ENCODE measurements at places on chromosomes 4 and X.

DNA sequence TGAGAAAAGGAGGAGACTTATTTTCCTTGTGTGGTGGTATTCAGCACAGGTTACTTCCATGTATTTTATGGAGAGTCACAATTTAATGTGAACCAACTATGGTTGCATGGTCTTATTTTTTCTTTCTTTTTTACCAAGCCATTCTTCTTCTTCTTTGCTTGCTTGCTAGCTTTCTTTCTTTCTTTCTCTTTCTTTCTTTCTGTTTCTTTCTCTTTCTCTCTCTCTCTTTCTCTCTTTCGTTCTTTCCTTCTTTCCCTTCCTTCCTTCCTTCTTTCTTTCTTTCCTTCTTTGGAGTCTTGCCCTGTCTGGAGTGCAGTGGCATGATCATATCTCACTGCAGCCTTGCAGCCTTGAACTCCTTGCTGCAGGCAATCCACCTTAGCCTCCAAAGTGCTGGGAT, 68.9 kb downstream of the DOCK11 start:
- no peak for DNase-seq

GRCh38 chr4:8110071-8110986, 48.3 kb downstream of the ABLIM2 start:
- DNase-seq, result peak; percentile 26

DNA sequence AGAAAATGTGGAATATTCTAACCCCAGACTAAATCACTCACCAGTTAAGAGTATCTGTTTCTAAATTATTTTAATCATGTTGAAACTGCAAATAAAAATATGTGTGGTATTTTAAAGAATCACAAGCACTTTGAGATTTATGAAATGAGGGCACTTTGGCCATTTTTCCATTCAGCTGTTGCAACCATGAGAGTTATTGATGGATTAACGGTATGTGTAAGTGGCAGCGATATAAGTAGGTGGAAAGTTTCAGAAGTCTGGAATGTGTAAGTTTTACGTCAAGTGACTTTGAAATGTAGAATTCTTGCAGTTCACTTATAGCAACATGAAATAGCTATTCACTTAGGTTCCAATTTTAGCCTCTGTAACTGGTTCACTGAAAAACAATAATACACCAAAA, 905.1 kb upstream of the SLIT2 start:
- no peak for DNase-seq

DNA sequence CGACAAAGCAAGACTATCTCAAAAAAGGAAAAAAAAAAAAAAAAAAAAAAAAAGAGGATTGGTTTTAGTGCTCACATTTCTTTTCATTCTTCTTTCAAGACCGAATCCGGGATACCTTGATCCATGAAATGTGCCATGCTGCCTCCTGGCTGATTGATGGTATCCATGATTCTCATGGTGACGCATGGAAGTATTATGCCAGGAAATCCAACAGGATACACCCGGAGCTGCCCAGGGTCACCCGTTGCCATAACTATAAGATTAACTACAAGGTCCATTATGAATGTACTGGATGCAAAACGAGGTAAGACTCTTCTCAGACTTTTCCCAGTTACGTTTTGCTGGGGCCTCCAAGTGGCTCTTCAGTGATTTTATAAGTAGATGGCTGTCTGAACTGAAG, 6.1 kb downstream of the CXCR3 start:
- no peak for DNase-seq

GRCh38 chr4:69057620-69058409, 38.5 kb upstream of the UGT2B7 start:
- no peak for DNase-seq

DNA sequence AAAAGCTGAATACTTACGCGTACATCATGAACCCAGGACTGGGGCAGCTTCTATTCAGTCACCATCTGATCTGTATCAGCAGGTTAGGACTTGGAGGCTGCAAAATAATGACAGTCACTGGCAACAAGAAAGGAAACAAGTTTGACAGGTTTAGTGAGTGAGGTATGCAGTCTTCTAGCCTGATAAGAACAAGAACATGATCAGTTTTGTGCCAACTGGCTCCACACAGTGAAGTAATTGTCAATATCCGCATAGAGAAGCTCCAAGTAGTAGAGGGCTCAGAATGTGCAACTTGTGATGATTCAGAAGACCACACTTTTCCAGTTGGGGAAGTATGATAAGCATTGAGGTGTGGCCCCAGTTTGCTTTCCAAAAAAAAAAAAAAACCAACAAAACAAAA, at the start of gene TMPRSS11F:
TSS of gene TMPRSS11F (minus strand) at position 77 of the 400 bp plus-strand sequence. CDS start at position 28, 49 bp downstream.
- no peak for DNase-seq

GRCh38 chrX:16633754-16634153, 16.2 kb upstream of the S100G start:
- DNase-seq, result no peak

DNA sequence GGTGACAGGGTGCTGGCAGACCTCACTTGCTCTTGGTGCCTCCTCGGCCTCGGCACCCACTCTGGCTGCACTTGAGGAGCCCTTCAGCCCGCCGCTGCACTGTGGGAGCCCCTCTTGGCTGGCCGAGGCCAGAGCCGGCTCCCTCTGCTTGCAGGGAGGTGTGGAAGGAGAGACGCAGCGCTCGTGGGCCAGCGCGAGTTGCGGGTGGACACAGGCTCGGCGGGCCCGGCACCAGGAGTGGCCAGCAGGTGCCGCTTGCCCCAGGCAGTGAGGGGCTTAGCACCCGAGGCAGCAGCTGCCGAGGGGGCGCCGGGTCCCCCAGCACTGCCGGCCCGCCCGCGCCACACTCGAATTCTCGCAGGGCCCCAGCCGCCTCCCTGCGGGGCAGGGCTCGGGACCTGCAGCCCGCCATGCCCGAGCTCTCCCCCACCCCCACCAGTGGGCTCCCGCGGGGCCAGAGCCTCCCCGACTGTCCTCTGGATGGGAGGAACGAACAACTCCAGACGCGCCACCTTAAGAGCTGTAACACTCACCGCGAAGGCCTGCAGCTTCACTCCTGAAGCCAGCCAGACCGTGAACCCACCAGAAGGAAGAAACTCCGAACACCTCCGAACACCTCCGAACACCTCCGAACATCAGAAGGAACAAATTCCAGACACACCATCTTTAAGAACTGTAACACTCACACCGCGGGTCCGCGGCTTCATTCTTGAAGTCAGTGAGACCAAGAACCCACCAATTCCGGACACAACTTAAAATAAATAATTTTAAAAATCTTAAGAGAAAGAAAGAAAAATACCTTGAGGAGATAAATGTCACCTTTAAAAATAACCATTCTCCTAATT, 311.1 kb upstream of the SLC7A11 start:
- DNase-seq, result no peak

DNA sequence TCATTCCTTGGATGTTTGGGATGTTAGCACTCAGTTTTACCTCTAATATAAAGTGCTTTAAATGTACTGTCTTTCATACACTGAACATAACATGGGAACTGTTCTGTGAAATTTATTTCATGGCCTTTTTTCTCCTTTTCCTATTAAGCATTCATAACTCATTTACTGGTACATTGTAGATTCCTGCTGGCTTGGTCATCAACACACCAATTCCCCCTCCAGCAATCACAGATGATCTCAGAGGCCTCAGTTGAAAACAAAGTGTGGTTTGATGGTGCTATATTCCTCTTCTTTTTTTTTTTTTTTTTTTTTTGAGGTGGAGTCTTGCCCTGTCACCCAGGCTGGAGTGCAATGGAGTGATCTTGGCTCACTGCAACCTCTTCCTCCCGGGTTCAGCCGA, 61.9 kb upstream of the FAM47B start:
- DNase-seq, result no peak

DNA sequence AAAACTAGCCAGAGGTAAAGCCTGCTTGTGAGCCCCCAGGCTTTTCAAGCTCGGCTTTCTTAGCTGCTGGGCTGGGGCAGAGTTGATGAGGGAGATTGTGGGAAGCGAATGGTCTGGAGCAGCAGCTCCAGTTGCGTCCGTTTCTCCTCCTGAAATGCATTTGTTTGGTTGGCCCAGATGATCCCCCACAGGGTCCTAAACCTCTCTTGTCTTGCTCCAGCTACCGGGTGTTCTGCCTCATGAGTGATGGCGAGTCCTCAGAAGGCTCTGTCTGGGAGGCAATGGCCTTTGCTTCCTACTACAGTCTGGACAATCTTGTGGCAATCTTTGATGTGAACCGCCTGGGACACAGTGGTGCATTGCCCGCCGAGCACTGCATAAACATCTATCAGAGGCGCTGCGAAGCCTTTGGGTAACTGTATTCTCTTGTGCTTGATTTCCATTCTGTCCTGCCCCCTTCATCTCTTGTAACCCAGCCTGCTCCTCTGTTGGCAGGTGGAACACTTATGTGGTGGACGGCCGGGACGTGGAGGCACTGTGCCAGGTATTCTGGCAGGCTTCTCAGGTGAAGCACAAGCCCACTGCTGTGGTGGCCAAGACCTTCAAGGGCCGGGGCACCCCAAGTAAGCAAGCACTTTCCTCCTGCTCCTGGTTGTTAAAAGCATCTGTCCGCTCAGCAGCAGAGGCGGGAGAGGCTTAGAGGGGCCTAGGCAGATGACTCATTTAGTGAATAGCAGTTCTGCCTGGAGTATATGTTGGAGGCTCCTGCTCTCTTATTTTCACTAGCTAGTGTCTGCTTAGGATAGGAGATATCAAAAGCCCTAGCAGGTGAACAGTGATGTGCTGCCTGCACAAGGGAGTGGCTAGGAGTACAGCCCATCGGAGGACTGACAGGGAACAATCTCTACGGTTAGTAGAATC, 15.3 kb downstream of the TKTL1 start:
- no peak for DNase-seq

- DNase-seq, result no peak
Observed at GRCh38 chr4:62450740-62451139, 1250.6 kb downstream of the ADGRL3 start.

- no peak for DNase-seq
Observed at GRCh38 chrX:57137501-57137900, 304 bp upstream of the SPIN2A start.

DNA sequence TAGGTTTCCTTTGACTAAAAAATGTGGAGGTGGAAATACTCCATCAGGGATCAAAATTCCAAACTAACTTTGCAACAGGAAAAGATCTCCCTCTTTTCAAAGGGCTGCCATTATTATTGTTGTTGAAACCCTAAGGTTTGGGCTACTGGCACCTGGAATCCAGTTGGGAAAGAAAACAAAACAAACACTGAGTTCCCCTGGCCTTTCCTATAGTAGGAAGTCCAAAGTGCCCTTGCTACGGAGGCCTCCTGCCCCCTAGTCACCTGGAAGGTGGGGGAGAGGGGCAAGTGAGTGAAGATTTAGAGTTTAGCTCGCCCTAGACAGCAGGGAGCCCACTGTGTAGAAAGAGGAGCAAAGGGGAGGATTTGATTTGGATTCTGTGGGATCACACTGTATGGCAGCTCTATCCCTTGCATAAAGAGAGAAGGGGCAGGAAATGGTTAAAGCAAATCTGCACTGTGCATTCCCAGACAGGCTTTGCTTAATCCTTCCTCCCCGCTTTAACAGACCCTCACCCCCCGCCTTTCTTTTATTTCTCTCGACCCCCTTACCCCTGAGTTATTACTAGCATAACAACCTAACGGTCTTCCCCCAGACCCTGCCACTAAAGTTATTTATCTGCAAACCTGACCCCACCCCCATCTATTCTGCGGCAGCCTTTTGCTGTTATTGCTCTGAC, 627 bp upstream of the FAT4 start:
- DNase-seq, result no peak

DNA sequence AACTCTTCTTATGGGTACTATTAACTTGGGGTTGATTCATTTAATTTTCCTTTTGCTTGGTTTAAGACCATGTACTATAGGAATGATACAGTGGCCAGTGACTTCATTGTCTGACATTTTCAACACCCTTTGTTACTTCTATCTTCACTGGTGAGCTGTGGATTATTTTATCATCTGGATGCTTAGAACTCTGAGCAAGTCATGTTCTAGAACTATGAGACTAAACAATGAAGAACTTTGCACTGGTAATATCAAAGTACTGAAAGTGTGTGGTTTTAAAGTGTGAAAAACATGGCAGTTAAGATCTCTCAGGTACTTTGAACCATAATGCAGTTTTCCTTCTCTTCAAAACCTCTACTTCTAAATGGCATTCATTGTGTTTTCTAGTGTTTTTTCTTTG, 47.8 kb downstream of the MAP7D3 start:
- no peak for DNase-seq

- no peak for DNase-seq
Observed at GRCh38 chr4:84814094-84814750, 152.3 kb downstream of the WDFY3 start.

GRCh38 chr4:173211838-173212237, 43.2 kb downstream of the GALNT7 start:
- DNase-seq, result no peak

- no peak for DNase-seq
Observed at GRCh38 chr4:165293061-165293460, 34.4 kb upstream of the MSMO1 start.

DNA sequence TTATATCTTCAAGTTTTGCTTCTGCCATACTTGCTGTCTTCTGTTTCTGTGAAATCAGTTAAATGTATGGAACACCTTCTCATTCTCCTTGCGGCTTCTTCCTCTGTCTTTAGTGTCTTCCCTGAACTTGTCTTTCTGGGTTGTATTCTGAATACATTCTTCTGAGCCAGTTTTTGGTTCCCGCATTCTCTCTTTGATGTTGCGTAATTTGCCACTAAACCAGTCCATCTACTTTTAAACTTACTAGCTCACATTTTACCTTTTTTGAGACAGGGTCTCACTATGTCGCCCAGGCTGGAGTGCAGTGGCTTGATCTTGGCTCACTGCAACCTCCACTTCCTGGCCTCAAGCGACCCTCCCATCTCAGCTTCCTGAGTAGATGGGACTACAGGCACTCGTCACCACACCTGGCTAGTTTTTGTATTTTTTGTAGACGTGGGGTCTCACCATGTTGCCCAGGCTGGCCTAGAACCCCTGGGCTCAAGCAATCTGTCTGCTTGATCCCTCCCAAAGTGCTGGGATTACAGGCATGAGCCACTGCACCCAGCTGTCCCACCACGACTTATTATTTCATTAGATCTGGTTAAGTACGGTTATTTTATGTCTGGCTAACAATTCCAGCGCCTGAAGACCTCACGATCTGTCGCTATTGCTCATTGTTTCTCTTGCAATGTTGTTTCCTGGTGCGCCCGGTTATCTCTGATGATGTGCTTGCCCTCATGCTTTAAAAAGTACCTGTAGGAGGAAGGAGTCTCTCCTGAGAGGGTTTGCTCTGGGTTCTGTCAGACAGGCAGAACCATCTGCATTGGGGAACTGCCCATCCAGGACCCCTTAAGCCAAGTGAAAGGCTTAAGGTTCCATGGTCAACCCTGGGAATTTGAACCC, 9.8 kb upstream of the FAM3A start:
- DNase-seq, result no peak

GRCh38 chrX:13215729-13216128, 104.1 kb downstream of the ATXN3L start:
- no peak for DNase-seq
